Fibroblast of skin of back (primary cell): ENCODE measurements at places on chromosomes 2 and 18.

DNA sequence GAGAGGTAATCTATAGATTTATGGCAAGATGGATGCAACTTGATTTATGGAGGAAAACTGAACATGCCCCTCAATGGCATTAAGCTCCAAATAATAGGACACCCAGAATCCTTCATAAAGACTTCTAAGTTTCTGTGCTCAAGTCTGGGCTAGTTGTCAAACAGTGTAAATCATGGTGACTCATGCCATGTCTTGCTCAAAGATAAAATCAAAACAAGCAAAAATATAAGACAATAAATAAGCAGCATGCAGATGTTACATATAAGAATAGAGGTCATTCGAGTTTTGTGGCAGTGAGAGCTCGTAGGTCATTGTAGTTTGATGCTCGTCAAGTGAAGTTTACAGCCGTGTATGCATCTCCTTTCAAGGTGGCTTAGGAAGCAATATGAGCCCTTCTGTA is 403.2 kb downstream of the THSD7B start:
- peak; percentile 28 for DNase-seq

DNA sequence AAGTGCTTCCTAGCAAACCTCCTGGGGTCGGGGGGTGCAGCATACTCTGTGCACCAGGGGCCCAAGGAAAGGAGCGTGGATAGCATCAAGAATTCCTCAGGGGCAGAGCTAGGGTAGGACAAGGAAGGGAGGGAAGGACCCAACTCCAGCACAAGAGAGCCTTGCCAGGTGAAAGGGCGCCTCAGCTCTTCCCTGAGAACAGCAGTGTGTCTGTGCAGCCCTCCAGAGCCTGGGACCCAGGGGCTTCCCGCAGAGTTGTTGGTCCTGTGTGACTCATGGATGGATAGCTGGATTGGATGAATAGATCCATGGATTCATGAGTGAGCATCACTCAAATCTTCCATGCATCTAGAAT is 175.4 kb downstream of the SMAD2 start:
- DNase-seq: no peak

DNA sequence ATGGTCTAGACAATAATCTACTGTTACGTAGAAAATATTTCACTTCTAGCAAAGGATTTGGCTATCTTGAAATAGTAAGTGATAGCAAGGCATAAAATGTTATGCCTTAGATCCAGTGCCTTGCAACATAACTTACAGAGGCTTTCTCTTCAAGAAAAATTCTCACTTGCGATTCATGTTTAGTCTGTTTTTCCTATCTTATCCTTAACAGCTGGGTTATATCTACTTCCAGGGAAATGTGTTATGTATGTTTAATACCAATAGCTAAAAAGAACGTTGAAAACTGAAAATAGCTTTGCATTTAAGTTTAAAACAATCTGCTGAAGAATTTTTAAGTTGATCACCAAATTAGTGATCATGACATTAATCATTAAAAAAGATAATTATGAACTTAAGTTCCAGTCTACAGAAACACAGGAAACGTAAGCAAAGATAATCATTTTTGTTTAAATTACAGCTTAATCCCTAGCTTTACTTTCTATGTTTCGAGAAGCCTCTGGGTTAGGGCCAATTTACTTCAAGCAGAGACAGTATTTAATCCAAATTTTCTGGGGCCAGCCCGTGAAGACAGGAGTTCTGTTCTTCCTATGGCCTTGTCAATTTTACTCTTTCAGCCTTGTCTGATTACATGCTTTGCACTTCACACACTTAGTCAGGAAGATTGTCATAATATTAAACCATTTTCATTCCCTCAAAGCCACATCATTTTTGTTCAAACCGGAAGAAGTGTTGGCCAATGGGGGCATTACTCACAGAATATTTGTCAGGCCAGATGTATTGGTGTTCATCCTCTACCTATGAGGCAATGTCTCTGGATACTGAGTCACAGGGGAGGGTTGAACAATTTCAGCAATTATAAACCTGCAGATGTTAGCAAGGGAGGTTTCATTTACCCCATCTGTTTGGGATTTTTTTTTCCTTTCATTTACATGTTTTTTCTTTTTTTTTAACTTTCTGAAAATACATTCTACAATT is 1132.9 kb upstream of the ZEB2 start:
- peak; percentile 74 for DNase-seq

GRCh38 chr18:9787036-9787435 is 78.9 kb downstream of the RAB31 start:
- peak; percentile 40 for DNase-seq

DNA sequence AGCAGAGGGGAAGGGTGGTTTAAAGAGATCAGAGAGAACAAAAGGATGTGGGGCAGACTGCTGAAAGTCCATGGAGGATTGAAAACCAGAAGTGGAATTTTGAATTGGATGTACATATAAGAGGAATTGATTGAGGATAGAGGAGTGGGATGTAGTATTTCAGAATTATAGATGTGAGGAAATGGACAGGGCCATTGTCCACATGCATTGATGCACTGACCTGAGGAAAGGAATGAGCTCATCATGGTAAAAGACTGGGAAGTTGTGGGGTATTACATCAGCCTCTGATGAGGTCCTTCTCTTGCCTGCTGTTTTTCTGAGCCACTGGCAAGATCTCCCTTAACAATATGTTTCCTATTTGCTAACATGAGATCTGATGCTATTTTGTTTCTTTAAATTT is 365.7 kb upstream of the FANCL start:
- peak; percentile 49 for DNase-seq

DNA sequence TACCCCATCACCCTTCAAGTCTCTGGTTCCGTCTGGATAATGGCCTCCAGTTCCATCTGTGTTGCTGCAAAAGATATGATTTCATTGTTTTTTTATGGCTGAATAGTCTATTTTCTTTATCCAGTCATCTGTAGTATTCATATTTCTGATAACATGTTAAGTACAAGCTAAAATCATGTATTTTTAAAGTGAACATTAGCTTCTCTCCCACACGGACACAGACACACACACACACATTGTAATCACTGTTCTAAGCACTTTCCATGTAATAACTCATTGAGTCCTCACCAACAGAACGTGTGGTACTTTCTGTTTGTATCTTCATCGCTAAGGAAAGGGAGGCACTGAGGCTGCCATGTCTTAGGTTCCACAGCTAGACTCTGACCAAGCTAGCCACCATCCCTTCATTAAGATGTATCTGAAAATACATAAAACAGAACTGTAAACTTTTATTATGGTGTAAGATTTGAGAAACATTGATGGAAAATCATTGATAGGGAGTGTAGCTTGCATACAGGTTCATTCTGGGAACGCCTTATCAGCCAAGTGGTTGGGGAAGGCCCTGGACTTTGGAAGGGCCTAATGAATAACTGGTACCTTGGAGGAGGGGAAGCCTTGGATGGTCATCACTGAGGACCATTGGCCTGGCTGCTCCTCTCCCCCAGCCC is 8.1 kb downstream of the NCK2 start:
- no peak for DNase-seq

DNA sequence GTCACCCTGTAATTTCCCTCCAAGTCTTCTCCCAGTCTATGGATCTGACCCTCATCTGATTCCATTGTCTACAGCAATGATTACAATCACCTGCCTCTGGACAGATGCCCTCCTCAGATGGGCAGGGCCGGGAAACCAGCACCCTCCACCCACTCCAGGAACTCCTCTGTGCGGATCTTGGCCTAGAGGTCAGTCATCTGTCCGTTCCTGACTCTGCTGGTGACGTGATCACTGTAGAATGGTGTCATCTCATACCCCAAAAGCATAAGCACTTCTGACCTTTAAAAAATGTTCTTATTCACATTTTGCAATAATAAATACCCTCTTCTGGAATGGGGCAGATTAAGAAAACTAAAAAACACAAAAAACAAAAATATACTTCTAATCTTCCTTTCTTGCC is 29.5 kb upstream of the BZW1 start:
- DNase-seq: no peak

DNA sequence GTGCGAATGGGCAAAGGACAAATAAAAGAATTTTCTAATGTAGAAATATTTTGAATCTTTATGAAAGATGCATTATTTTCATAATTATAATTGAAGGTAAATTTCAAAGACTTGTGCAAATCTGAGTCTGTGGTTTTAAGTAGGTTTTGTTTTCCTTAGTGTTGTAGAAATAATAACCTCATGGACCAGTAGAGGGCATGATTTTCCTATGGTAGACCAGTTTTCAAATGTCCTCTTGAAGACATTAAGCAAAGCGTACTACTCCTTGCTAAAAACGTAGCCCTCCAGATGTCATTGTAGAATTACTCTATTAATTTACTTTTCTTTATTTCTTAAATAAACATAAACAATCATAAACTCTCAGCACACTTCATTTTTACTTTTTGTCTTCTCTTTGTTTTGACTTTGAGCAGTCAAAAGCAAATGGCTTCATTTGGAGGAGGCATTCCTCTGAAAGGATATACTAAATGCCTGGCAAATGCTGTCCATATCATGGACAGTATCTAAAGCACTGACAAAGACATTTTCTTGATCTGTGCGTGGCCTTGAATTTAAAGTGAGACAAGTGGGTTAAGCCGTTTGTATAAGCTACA is 85.8 kb upstream of the FAM237A start:
- peak; percentile 45 for DNase-seq

- DNase-seq: no peak
Measured at GRCh38 chr18:25133879-25134278, 218.1 kb downstream of the ZNF521 start.

DNA sequence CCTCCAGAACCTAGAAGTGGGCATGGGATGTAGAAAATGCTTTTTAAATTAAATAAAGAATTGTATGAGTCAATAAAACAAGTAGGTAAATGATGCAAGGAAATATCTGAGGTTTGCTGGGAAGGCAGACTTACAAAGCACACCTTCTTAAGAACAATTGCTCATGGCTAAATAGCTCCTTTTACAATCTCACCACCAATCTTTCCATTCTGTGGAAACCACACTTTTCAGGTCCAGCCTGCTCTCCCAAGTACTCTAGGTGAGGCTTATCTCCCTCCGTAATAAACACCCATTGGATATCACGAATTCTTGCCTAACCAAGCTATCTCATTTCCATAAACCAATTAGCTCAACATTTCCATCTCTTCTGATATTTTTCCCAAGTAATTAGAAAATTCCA is 91.5 kb upstream of the SLC8A1 start:
- no peak for DNase-seq

DNA sequence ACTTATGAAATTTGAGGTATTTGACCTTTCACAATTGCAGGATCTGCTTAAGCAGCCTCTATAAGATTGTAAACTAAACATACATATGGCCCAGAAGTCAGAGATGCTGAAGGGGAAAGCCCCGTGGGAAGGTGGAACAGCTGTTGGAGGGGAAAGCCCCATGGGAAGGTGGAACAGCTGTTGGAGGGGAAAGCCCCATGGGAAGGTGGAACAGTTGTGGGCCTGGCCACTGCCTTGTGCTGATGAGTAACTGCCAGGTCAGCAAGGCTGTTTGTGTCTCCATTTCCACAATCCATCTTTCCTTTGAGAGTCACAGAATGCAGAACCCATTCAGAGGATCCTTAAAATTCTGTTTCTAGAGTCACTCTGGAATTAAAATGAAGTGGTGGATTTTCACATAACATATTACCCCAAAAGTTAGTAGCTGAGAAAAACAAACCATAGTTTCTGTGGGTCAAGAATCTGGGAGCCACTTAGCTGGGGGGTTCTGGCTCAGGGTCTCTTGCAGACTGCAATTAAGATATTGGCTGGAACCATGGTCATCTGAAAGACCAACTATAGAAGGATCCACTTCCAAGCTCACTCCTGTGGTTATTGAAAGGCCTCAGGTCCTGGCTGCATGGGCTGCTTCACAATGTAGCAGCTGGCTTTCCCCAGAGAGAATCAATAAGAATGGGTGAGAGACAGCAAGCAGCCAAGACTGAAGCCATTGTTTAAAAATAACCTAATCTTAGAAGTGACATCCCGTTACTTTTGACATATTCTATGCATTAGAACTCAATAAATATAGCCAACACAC is 86.6 kb upstream of the CAVIN2 start:
- no peak for DNase-seq

- DNase-seq: no peak
Measured at GRCh38 chr2:104850361-104851290, 3.3 kb upstream of the POU3F3 start.

DNA sequence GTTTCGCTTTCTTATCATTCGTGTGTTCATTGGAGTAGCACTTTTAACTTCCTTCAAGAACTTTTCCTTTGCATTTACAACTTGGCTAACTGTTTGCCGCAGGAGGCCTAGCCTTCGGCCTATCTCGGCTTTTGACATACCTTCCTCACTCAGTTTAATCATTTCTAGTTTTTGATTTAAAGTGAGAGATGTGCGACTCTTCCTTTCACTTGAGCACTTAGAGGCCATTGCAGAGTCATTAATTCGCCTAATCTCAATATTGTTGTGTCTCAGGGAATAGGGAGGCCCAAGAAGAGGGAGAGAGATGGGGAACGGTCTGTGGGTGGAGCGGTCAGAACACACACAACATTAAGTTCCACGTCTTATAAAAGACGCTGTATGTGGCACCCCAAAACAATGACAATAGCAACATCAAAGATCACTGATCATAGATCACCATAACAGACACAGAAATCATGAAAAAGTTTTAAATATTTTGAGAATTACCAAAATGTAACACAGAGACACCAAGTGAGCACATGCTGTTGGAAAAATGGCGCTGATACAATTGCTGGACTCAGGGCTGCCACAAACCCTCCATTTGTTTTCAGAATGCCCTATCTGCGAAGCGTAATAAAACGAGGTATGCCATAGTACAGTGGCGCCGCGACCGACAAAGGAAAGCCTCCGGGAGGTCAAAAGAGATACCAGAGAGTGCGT is 553 bp downstream of the TIGD1 start:
- no peak for DNase-seq

DNA sequence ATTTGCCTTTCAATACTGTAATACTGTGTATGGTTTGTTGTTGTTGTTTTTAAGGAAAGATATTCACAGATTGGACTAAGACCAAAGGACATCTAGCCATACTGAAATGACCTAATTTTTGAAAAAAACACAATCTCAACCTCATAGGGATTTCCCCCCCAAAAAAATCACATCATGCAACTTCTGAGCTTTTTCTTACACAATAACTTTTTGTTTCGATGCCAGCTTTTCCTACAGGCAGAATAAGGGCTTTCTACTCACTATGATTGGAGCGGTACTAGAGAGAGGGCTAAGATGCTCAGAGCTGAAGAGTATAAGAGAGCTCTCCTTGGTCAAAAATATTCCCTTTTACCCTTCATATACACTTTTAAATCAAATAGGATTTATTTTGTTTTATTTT is 32.4 kb upstream of the SLC3A1 start:
- no peak for DNase-seq

GRCh38 chr2:196046123-196046917 is 22.3 kb downstream of the DNAH7 start:
- DNase-seq: peak; percentile 33

- no peak for DNase-seq
Measured at GRCh38 chr2:137813176-137813575, 151.1 kb upstream of the HNMT start.

- DNase-seq: no peak
Measured at GRCh38 chr2:190404487-190404886, 3.7 kb upstream of the MFSD6 start.

DNA sequence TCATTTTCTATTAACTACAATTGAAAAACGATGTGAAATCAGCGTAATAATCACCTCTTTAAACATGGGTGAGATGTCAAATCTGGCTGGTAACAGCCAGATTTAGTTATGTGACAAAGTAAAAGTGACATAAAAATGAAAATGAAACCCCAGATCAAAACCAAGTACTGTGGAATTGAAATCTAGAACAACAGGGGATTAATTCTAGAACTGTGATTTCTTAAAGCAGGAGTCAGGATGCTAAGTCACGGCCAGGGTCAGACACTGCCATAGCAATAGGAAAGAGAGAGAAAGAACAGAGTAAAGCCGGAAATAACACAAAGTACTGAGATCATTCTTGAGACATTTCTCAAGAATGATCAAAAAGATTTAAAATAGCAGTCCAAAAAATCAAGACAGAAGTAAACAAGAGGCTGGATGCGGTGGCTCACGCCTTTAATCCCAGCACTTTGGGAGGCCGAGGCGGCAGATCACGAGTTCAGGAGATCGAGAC is 1183.7 kb upstream of the NXPH2 start:
- no peak for DNase-seq
